ENCODE measurements at places on chromosomes 16 and 17.

- no peak for DNase-seq
These were observed 94.8 kb upstream of the DNAH17 start for GRCh38 chr17:78672005-78672404.

- DNase-seq, result no peak
These were observed 15.4 kb upstream of the SEZ6 start for GRCh38 chr17:29021226-29021625.

DNA sequence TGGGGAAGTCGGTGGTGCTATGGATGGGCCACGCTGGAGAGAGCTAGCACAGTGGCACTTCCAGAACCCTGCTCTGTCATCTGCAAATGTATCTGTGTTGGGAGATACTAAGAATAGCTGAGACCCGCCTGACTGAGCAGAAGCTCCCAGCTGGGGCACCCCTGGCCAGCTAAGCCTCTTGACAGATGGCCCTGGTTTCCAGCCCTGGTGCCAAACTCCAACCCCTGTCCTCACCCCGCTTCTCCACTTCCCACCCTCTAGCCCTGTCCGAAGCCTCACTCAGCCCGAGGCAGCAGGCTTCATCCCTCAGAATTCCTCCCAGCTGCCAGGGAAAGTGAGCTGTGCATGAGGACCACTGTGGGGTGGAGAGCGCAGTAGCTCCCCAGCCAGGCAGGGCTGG lies 124.4 kb downstream of the CCDC144A start:
- no peak for DNase-seq

DNA sequence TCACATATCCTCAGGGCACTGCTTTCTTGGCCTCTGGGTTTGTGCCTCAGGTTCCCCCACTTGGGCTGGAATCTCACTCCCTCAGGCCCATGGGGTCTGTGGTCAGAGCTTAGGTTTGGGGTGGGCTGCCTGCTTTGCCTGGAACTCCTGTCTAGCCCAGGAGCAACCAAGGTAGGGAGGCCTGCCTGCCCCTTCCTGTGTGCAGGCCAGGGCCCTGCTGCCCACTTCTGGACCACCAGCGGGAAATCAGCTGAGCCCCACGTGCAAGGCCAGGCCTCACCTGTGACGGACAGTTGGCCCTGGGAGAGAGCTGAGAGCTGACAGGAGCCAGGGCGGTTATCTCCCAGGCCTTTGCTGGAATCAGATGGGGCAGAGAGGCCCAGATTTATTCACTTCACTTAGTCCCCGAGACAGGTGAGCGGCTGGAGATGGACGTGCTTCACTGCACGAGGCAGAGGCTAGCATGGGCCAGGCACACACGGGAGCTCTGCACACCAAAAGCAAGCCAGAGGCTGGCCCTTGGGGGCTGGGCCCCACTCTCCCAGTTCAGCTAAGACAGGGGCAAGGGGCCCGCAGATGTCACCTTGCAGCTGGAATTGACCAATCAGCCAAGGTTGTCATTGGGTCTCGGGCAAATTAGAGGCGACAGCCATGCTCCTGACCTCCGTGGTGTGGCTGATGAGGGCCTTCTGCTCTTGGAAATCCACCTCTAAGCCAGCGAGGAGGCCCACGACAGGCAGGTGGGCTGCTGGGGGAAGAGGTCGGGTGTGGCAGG lies 49.9 kb upstream of the DOC2B start:
- DNase-seq, result no peak

DNA sequence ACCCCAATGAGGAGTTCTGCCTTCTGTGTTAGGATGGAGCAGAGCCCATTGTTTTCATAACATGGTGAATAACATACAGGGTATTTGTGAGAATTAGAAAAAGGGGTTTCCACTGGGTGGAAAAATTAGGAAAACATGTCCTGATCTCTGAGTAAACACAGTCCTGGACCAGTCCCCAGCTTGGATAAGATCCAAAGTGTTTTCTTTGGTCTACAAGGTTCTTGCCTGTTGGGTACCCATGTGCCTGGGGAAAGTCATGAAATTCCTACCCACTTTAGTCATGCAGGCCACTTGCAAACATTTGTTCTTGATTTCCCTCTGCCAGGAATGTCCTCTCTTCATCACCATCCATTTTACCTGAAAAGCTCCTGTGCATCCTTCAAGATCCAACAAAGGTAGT lies 164.8 kb upstream of the DYNLRB2 start:
- DNase-seq, result no peak

DNA sequence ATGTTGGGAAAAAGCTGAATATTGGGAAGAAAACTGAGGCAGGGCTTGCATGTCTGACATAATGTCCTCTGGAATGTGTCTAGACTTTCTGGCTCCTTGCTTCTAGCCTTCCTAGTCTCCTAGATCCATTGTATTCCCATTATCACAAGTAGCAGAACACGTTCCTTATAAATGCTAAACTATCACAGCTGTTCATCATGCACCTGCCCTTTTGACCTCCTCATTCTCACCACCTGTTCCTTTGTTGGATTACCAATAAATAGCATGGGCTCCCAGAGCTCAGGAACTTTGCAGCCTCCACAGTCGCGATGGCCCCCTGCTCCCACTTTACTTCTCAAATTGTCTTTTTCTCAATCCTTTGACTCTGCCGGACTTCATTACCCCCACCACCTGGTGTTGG lies 49.7 kb downstream of the ACSM1 start:
- no peak for DNase-seq

- DNase-seq, result peak; percentile 47
These were observed 115.1 kb downstream of the MRTFB start for GRCh38 chr16:14186007-14186794.

DNA sequence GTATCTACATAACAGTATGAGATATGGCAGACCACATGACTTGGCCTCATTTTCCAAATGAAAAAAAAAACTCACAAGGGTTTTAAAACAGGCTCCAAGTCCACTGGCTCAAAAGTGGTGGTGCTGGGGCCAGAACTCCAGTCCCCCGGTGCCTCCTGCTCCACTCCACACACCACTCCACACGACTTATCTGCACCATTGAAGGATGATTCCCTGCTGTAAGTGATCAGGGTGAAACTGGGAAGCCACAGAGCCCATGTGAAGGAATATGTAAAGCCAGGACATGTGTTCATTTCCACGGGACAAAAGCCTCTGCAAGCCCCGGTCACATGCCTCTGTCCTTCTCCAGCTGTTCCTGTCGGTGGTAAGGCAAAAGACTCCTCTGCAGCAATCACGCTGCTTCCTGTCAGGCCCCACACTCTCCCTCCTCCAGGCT lies 97.2 kb downstream of the ZNF18 start:
- no peak for DNase-seq

- no peak for DNase-seq
These were observed 17.4 kb downstream of the TNFRSF13B start for GRCh38 chr17:16954521-16954920.

- no peak for DNase-seq
These were observed 593 bp downstream of the CDIPT start for GRCh38 chr16:29862383-29862883.

- no peak for DNase-seq
These were observed 808 bp upstream of the ALOX15 start for GRCh38 chr17:4642286-4642685.

- DNase-seq, result no peak
These were observed 78.5 kb downstream of the ZZEF1 start for GRCh38 chr17:4064366-4064765.

GRCh38 chr16:66146798-66147197 lies 219.7 kb upstream of the CDH5 start:
- DNase-seq, result no peak

DNA sequence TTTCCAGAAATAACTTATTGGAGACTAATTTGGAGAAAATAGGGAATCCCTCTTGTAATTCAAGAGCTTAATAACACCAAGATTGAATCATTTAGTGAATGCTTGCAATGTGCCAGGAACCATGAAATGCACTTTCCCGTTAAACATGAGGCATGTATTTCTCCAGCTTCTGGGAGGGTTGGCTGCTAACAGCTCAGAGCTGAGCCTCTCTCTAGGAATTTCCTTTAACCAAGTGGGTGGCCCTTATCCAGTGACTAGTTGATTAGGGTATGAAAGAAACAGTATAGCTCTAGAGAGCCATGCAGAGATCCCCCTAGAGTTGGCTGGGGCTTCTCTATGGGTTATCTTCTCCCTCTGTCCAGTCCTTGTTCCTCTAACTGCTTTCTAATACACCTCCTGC lies 356.4 kb upstream of the GOT2 start:
- no peak for DNase-seq

DNA sequence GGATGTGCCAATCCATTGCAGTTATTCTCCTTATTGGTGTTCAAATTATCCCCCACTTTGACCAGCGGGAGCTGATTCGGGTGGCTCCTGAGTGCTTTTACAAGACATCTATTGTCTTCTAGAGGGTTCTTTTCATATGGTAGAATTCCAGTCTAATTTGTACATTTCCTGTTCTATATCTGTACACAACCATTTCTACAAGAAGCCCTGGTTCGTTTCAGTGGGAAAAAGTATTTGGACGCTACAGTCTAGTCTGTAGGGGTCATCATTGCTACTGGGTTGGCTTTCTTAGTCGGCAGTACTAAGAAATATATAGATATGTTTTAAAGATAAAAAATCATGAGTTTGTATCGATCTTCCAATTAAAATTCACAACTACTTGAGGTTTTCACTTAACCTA lies 262.6 kb downstream of the MAP2K6 start:
- DNase-seq, result no peak

DNA sequence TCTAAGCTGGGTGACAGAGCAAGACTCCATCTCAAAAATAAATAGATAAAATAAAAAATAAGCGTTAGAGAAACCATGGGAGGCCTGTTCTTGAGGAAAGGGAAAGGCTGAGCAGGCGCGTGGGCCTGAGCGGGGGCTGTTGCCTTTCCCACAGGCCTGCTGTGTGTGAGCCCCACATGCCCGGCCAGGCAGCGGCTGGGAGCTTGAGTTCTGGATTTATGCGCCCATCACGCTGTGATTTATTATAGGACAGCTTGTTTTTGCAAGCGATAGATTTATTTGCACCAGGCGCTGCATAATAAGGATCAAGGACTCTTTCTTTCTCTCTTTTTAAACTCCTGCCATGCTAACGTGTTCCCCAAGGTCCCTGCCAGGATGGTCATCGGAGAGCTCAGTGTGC lies 14.8 kb upstream of the WFDC1 start:
- no peak for DNase-seq

- DNase-seq, result no peak
These were observed 31.0 kb downstream of the NGFR start for GRCh38 chr17:49525831-49526741.

- DNase-seq, result no peak
These were observed 119.0 kb downstream of the SNX29 start for GRCh38 chr16:12095275-12096156.

DNA sequence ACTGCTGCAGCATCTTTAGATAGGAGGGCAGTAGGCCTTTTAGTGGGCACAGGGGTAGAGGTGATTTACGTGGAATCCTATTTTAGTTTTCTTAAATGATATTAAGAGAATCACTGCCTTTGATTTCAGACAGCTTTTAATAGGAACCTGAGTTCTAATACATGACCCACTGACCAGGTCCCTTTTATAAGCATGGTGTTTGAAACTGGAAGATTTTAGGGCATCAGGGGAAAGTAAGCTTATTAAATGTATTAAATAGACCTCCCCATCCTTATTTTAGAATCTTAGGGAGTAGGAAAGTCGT lies 2.0 kb downstream of the MSL1 start:
- no peak for DNase-seq

DNA sequence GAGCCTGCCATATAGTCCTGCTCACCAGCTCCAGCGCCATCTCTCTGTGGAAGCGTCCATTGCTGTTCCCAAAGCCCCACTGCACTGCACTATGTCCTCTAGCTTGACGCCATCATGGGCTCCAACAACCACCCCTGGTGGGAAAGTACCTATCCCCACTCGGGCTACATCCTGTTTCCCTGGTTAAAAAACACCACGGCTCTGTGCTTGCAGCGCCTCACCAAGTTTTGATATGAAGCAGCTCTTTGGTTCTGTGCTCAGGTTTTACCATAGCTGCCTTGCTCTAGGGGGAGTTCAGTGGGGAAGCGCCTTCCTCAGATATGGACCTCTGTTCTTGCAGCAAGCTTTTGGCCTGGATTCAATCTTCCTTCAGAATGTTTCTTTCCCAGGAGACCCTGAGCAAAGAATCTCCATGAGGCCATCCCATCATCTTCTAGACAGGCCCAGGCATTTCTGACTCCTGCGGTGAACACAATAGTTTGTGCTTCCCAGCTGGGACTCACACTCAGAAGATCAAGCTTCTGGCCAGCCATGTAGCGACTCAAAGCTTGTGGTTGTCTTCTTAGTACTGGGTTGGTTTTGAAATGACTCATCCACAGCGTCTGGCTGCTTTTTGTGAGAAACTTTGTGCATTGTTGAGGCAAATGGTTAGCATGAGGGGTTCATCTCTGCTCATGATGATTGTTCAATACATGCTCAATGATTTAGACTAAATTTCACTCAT lies 39.5 kb downstream of the DYNLRB2 start:
- DNase-seq, result no peak

- DNase-seq, result no peak
These were observed 46.4 kb upstream of the SDK2 start for GRCh38 chr17:73690676-73691075.

DNA sequence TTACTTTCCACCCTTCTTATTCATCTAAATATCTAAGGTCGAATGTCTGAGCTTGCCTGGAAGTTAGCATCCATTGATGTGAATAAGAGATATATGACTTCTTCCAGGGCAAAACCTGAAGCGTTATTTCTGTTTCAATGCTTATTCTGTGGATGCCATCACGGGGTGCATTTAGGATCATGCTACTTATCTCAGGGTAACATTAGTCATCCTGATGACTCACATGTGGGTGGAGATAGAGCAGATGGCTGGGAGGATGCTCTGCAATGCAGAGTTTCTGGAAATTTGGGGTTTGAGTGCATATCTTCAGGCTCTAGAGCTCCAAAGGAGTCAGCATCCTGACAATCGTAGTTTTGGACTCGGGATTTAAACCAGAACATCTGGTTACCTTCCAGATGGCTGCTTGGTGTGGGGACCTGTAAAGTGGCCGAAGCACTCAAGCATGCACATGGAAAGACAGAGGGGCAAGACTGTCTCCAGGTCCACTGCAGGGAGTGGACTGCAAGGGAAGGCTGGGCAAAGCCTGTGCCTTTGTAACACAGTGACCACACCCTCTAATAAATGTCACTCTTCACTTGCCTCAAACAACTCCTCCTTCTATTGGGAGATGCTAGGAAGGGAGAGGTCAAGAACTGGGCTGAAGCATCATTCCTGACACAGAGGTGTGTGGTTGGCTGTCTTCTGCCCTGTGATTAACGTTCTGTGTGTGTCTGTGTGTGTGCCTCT lies 175.2 kb upstream of the SALL1 start:
- DNase-seq, result no peak

DNA sequence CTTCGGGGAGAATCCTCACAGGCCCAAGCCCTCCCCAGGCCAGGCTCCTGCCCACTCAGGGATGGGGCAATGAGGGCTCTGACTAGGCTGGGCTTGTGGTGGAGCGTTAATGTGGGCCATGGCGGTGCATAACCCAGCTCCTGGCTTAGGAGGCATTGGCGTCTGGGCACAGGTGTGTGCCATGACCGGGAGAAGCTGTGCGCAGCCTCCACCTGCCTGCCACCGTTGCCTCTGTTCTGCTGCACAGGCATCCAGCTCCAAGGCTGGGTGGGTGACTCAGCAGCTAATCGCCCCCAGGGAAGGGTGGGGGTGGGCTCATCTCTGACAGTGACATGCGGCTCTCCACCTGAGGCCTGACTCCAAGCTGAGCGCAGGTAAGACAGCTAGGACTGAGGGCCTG lies 3.5 kb upstream of the ARHGAP27 start:
- no peak for DNase-seq
